ENCODE measurements at places on chromosomes 1 and 21. TPM values are rescaled to one million over a fixed set of nuclear protein-coding genes. Genes with fewer than 3 reads are reported as not detected.

Gene NFASC
- total RNA-seq: not detected

Gene OR2T35
- not detected for total RNA-seq

Gene LCE1B
- not detected for total RNA-seq

Gene MTHFR
- 54.2 TPM for total RNA-seq

Gene DMAP1
- 82.6 TPM for total RNA-seq

Gene OR2G6
- not detected for total RNA-seq

Gene CAPN8
- 0.55 TPM for total RNA-seq

Gene VN1R5
- not detected for total RNA-seq

Gene PDXK
- 90.8 TPM for total RNA-seq

Gene LCE6A
- not detected for total RNA-seq

Gene C8B
- total RNA-seq: not detected

Gene FHAD1
- not detected for total RNA-seq

Gene HSD3B1
- not detected for total RNA-seq

GRCh38 chr1:87024936-87025540 is 110.6 kb downstream of the HS2ST1 start:
- peak; percentile 3 for DNase-seq

- no peak for DNase-seq
These were observed 125.5 kb upstream of the SERBP1 start for GRCh38 chr1:67555461-67556296.

- no peak for DNase-seq
These were observed 45.7 kb upstream of the TSPAN2 start for GRCh38 chr1:115134850-115135480.

GRCh38 chr1:90133133-90133532 is 138.2 kb downstream of the ZNF326 start:
- no peak for DNase-seq

- DNase-seq: no peak
These were observed 65.1 kb downstream of the DDR2 start for GRCh38 chr1:162697140-162697895.

DNA sequence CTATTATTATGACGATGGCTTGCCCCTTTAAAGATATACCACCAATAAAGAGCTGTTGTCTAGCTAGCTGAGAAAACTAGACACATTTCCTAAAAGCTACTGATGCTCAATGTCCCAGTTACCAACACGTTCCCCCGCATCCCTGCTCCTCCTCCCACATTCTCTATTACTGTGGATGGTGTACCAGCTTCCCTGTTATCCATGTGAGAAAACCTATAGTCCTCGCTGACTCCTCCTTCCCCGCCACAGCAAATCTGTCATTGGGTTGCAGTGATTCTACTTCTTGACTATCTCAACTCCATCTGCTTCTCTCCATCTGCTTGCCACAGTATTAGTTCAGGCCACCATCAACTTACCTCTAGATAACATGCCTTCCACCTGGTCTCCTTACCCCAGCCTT is 337.5 kb downstream of the KCNH1 start:
- no peak for DNase-seq

GRCh38 chr1:61797045-61797755 is 54.9 kb downstream of the PATJ start:
- DNase-seq: no peak

DNA sequence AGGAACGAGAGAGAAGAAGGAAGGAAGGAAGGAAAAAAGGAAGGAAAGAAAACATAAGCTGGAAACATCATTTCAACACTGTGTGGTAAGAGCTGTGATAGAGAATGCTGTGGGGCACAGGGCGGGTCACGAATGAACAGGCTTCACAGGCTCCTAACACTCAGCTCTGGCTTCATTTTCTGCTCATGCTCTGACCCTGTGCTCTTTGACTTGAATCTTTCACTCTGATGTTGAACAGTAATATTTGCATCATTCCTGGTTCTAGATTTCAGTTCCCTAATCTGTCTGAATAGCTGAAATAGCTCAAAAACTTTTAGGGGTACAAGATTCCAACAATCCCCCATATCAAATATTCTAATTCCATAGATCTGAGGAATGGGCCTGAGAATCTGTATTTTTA is 207.3 kb downstream of the LHX8 start:
- DNase-seq: no peak

DNA sequence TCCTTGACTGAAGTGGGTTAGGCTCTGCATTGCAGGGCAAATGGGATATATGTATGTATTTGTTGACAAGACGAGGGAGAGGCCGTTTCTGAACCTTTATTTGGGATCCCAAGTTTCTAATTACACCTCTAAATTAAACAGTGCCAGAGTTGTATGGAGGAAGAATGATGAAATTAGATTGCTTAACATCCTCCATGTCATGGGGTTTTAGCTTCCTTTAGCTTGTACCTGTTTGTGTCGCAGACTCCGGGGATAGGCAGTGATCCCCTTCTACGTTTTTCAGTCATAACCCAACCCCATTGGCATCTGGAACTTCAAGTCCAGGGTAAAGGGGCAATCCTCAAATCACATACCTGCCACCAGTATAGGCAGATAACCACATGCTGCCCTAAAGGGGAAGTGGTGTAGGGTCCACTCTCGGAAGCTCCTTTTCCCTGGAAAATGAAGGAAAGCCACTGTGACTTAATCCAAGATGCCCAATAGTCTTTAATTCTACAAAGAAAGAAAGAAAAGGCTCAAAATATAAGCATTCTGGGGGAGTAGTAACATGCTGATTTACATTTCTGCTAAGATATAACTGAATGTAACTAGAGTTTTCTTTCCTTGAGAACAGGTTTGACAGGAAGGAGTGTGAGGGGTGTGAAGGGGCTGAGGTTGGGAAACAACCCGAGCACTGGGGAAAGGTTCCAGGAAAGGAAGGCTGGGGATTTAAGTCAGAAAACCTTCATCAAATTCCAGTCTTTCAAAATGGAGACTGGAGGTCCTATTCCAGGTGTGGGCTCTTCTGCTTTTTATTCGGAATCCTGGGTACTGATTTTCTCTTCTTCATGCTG is 77.6 kb downstream of the RGL1 start:
- DNase-seq: no peak

DNA sequence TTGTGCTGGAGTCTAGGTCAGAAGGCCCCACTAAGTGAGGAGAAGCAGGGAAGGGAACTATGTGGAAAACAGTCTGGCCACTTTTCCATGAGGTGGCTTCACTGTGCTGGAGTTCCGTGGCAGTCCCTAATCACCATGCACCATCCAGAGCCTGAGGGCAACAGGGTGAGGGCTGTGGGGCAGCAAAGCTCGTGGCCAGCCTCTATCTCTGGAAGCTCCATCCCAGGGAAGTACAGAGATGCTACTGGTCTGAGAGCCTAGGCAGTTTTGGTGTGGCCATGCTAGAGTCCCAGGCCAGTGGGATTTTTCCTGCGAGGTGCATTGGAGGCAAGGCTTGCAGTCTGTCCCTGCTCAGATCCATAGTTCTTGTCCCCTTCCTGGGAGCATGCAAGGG is 157.3 kb upstream of the LRRC7 start:
- no peak for DNase-seq

DNA sequence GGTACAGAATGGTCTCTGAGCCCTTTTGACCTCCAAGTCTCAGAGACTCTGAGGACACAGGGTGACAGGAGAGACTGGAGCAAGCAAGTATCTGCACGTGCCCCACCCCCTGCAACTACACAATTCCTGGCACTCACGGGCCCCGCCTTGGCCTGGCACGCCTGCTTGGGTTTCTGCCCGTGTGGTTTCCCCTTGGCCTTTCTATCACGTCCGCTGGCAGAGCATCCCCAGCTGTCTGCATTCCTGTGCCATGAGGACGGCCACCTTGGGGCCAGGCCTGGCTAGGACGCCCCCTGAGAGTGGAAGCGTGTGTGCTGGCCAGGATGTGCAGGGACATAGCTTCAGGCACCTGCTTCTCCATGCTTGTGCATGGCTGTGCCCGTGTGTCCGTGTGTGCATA is 14.3 kb upstream of the EDN2 start:
- DNase-seq: no peak

- DNase-seq: no peak
These were observed 12.6 kb downstream of the SUCO start for GRCh38 chr1:172545396-172546004.

DNA sequence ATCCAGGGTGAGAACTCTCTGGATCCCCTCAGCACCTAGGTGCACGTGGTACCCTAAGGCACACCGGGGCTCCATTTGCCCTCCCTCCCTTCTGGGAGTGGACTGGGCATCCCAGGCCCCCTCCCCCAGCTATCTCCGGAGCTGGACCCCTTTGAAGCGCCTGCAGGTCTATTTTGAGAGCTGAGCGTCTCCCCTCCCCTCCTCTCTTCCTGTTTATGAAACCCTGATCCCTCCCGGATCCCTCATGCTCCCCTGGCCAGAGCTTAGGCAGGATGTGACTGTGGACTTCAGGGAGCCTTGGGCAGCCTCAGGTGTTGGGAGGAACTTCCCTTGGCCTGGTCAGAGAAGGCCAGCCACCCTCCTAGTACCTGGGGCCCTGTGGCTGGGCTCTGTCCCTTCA is 10.2 kb downstream of the RPS6KA1 start:
- DNase-seq: no peak

DNA sequence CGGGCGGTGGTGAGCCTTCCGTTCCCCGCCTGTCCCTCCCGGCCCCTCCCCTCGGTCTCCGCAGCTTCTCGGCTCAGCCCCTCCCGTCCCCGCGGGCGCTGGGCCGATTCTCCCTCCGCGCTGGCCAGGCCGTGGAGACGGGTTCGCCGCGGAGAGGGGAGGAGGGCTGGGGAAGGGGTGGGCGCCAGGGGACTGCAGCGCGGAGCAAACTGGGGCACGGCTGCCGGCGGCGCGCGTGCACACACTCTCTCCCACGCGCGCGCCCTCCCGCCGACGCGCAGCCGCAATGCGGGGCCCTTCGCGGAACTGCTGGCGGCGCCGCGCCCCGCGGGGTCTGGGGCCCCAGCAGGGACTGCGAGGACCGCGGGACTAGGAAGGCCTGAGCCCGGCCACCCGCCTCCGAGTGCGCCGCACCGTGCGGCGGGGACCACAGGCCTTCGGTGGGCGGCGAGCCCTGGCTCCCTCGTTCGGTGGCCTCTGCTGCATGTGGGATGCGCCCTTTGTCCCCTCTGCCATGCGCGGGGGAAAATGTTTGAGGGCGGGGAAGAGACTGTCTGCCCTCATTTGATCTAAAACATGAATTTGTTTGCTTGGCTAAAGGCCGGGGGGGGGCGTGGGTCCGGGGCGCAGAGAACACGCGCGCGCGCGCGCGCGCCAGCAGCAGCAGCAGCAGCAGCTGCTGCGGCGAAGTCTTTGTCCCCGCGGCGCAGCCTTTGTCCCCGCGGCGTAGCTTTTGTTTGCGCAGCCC is 90.7 kb upstream of the VAMP3 start:
- DNase-seq: no peak

DNA sequence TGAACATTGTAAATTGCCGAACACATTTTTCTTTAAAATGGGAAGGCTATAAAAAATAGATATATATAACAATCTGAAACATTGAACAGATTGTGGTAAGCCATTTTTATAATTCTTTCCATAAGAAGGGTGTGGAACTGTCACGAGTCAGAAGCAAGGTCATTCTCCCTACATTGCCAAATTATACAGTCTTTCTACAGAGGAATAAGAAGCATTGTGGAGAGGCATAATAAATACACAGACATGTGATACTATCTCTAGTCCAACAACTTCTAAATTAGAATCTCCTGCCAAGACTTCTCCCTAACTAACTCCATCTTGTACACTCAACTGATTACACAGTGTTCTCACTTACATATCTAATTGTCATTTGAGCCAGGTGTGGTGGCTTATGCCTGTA is 227.9 kb downstream of the CENPF start:
- DNase-seq: no peak

- no peak for DNase-seq
These were observed 19.2 kb downstream of the PKP1 start for GRCh38 chr1:201302163-201303152.

- DNase-seq: no peak
These were observed 717.0 kb upstream of the TMPRSS15 start for GRCh38 chr21:19120591-19120990.

GRCh38 chr1:69985376-69985775 is 220.0 kb downstream of the LRRC40 start:
- DNase-seq: no peak

DNA sequence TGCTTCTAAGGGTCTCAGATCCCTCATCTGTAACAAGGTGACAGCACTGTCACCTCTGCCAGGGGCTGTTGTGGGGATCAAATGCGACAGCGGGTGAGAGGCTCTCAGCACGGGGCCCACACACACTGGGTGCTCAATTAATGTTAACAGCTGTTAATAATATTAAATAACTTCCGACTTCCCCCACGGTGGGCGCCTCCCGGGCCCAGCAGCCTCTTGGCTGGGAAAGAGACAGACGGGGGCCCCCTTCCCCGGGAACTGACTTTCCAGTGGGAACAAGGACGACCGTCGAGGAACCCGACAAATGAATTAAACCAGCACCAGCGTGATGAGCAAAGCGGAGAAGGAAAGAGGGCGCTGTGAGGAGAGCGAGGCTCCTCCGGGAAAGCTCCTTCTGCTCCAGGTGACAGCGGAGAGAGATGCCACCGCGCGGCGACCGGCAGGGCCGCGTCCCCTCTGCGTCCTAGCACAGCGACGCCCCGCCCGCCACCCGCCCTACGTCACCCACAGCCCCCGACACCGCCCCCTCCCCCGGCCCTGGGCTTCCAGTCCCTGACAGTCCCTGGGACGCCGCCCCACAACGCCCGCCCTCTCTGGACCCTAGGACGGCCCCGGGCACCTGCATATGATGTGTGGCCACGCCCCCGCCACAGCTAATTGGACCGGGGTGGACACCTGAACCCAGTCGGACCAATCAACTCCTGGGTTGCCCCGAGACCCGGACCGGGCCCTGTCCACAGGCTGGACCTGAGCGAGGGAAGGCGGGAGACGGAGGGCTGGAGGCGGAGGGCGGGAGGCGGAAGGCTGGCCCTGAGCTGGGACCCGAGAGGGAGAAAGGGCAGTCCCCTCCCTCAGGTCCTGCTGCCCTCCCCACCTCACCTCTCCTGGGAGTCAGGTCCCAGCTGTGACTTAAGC is 38.2 kb downstream of the MATN1 start:
- peak; percentile 4 for DNase-seq

GRCh38 chr1:29849991-29850757 is 613.9 kb downstream of the PTPRU start:
- no peak for DNase-seq

- no peak for DNase-seq
These were observed 18.7 kb upstream of the FMOD start for GRCh38 chr1:203369666-203370065.

- no peak for DNase-seq
These were observed 44.9 kb downstream of the SEC16B start for GRCh38 chr1:177925006-177925405.

DNA sequence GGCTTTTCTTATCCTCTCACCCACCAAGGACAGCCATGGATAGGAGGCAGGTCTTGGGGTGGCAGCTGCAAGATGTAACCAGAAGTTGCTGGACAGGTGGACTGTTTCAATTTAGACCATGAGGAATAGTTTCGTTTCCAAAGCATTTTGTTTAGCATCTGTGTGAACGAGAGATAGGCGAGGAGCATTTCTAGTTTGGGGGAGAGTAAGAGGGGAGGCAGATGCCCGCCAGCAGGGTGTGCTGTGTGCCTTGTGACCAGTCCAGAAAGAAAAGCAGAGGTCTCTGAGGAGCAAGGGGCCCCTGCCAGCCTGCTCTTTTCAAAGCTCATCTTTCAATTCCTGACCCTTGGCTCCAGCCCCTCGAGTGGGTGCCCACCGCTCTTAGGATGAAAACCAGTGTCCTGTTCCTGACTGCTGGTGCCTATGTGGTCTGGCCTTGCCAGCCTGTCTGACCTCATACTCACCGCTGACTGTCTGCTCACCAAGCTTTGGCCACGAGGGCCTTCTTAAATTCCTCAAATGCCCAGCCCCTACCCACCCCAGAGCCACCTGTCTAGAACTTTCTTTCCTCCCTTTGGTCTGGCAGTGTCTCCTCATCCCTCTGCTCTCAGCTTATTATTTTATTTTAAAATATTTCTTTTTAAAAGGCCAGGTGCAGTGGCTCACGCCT is 8.5 kb downstream of the SERINC2 start:
- DNase-seq: no peak

Measured in CD4-positive, alpha-beta memory T cell (primary cell).